AG04449 (cell line): ENCODE measurements at places on chromosomes 1 and 21.
A peak's percentile ranks its signal among the peaks of the same experiment; 100 is the strongest.

- DNase-seq: no peak
Observed at GRCh38 chr1:203082571-203083462, 3.0 kb downstream of the MYOG start.

- DNase-seq: no peak
Observed at GRCh38 chr1:165958306-165958705, 130.9 kb downstream of the UCK2 start.

GRCh38 chr1:228778466-228778865 lies 43.2 kb downstream of the RHOU start:
- DNase-seq: no peak

DNA sequence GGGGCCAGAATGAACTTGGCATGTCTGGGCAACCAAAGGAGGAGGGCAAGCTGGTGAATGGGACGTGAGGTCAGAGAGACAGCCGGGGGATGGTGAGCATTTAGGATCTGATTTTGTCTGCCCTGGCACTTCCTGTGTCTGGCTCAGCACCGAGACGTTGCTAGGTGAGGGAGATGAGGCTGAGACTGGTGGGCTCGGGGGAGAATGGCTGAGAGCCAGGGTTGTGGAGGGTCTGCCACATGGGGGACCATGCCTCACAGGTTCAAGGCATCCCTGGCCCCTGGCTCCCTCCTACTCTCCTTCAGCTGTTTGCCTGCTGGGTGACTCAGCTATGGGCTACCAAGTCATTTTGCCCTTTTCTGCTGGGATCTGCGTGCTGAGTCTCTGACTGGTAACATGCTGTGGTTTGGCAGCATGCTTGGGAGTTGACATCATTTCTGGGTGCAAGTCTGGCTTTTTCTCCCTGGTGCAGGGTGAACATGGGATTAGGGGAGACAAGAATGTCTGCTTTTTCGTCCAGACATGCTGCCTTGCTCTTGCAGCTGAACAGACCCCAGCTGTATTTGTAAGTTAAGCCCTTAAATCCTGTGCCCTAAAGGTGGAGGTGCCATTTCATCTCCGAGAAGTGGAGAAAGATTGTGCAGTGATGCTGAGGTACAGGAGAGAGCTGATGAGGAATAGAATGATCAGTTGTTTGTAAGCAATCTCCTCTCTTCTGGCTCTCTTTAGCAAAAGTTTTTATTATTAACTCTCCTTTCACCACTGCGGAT lies 17.6 kb downstream of the GALNT2 start:
- DNase-seq: peak; percentile 97

DNA sequence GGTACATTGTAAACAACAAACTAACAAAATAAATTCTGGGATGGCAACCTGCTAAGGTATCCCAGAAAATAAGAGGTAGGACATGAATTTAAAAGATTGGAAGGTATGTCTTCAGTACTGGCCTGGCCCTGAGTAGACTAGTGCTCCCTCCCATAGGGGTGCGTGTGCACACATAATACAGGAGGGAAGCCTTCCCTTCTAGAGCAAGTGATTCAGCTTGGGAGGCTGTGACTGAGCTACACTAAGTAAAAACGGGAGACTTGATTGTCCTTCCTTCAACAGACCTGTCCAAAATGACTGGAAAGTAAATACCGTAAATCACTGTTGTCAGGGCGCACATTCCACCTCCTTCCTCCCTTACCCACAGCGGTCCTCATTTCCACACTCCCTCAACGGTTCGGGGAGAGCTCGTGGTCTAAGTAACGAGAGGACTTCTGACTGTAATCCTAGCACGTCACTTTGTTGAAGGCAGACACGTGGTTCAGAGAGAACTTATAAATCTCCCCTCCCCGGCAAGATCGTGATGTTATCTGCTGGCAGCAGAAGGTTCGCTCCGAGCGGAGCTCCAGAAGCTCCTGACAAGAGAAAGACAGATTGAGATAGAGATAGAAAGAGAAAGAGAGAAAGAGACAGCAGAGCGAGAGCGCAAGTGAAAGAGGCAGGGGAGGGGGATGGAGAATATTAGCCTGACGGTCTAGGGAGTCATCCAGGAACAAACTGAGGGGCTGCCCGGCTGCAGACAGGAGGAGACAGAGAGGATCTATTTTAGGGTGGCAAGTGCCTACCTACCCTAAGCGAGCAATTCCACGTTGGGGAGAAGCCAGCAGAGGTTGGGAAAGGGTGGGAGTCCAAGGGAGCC lies at the start of gene TGFB2:
TGFB2 (plus strand) TSS at position 523 of the 859 bp plus-strand sequence. CDS start 1,366 bp downstream, outside the sequence.
- DNase-seq: no peak

- DNase-seq: no peak
Observed at GRCh38 chr21:16011719-16012118, 281.9 kb downstream of the USP25 start.

DNA sequence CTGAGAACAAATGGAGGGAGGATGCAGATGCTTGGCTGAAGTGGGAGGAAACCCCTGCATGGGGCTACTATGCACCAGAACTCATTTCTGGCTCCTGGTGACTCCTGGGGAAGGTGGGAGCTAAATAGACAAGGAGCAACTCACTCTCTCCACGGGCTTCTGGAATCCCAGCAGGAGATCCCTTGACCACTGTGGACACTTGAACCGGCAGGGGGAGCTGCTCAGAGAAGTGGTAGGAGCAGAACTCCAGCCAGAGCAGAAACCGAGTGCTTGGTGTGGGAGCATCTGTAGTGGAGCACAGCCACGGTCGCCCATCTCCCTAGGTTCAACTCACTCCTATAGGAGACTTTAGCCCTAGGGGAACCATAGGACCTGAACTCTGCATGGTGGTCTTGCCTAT lies 205.6 kb upstream of the GJB5 start:
- DNase-seq: no peak

DNA sequence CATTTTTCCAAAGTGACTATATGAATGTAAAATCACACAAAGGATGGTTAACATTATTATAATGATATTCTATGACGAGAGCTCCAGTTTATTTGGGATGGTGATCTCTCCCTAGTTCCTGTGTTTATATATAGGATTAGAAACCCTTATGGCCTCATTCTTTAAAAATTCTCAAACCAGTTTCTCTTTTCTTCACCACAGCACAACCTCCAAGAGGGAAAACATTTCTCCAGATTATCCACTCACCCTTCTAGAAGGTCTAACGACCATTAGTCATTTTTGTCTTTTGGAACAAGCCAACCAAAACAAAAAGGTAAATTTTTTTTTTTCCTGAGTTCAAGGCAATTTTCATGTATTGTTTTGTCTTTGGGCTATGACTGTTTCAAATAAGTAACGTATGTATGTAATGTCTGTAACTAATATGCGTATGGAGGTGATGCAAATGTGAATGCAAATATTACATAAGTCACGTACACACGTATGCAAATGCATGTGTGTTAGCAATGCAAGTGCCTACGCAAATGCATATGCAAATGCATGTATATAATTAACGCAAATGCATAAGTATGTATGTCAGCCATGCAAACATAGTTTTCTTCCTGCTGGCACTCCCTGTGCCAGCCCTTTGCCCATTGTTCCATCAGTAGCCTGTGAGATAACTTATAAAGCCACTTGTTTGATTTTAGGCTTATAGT lies 72.5 kb upstream of the MORC3 start:
- DNase-seq: peak; percentile 7
